Spleen (tissue), 13 donors: ENCODE measurements at places on chromosomes 3 and 15. TPM values are rescaled to one million over a fixed set of nuclear protein-coding genes. Genes with fewer than 3 reads are reported as not detected.

The SEMA3F gene
- 74.6 TPM for total RNA-seq

The LRRC3B gene
- not detected for total RNA-seq

The EHHADH gene
- total RNA-seq: 7.6 TPM

The ITIH1 gene
- 0.65 TPM for total RNA-seq

The SRGAP3 gene
- 4.6 TPM for total RNA-seq

The ISL2 gene
- total RNA-seq: 0.32 TPM

The ZNF774 gene
- total RNA-seq: 0.77 TPM

The SERPINI2 gene
- not detected for total RNA-seq

The SLC12A1 gene
- not detected for total RNA-seq

The FBXL22 gene
- total RNA-seq: 0.23 TPM

The TRIM42 gene
- total RNA-seq: not detected

The CATSPER2 gene
- total RNA-seq: 8.2 TPM

The DLEC1 gene
- total RNA-seq: 2.3 TPM

The C2CD4A gene
- not detected for total RNA-seq

The DUOXA2 gene
- total RNA-seq: not detected

The CEP19 gene
- 3.6 TPM for total RNA-seq

The OR5H15 gene
- total RNA-seq: not detected

The CFAP92 gene
- total RNA-seq: 1.5 TPM

The ZMYND10 gene
- total RNA-seq: 0.93 TPM

The MESP1 gene
- total RNA-seq: 0.88 TPM

The TP63 gene
- total RNA-seq: 0.59 TPM

The RHCG gene
- not detected for total RNA-seq

The FMN1 gene
- total RNA-seq: 28.3 TPM

The NLGN1 gene
- total RNA-seq: 0.13 TPM

The FAM162A gene
- 36.9 TPM for total RNA-seq

The MAPK6 gene
- total RNA-seq: 20.0 TPM

The MESP2 gene
- total RNA-seq: not detected

The SEMA6D gene
- total RNA-seq: 3.8 TPM

The SPTBN5 gene
- total RNA-seq: 0.43 TPM

The DZIP3 gene
- total RNA-seq: 19.8 TPM

The CPB1 gene
- total RNA-seq: 58.4 TPM

The WDR5B gene
- total RNA-seq: 5.1 TPM

The TMIE gene
- 0.23 TPM for total RNA-seq

The APBA2 gene
- total RNA-seq: 15.5 TPM

The PP2D1 gene
- total RNA-seq: not detected

The SLC22A13 gene
- total RNA-seq: 0.30 TPM

The SEMA5B gene
- total RNA-seq: 0.09 TPM

The ZNF80 gene
- 1.0 TPM for total RNA-seq

The SLC24A5 gene
- not detected for total RNA-seq

The GPR176 gene
- total RNA-seq: 4.6 TPM

The IQCH gene
- 2.2 TPM for total RNA-seq

The PTPN23 gene
- 27.8 TPM for total RNA-seq

The XIRP1 gene
- total RNA-seq: 0.09 TPM

The GNAT1 gene
- not detected for total RNA-seq

The GOLGA8T gene
- 0.55 TPM for total RNA-seq

The SPCS1 gene
- total RNA-seq: 124 TPM

The SEMA3G gene
- total RNA-seq: 8.8 TPM

The TF gene
- 9.8 TPM for total RNA-seq

The BMF gene
- 31.5 TPM for total RNA-seq

The ACKR4 gene
- total RNA-seq: 1.6 TPM

The TNIK gene
- total RNA-seq: 19.4 TPM

The MST1R gene
- total RNA-seq: 7.7 TPM

The GHSR gene
- total RNA-seq: not detected

The CCDC9B gene
- 3.5 TPM for total RNA-seq

The PAQR5 gene
- 0.27 TPM for total RNA-seq

The CEP152 gene
- 9.7 TPM for total RNA-seq

The CLDN1 gene
- total RNA-seq: 0.57 TPM

The GANC gene
- total RNA-seq: 65.9 TPM

The FGF7 gene
- total RNA-seq: 9.0 TPM
